ENCODE measurements at places on chromosomes 2 and 18.
A peak's percentile ranks its signal among the peaks of the same experiment; 100 is the strongest.

GRCh38 chr18:67456711-67457110 lies 59.8 kb downstream of the DSEL start:
- no peak for DNase-seq

GRCh38 chr2:3091696-3092095 lies 285.9 kb downstream of the EIPR1 start:
- no peak for DNase-seq

DNA sequence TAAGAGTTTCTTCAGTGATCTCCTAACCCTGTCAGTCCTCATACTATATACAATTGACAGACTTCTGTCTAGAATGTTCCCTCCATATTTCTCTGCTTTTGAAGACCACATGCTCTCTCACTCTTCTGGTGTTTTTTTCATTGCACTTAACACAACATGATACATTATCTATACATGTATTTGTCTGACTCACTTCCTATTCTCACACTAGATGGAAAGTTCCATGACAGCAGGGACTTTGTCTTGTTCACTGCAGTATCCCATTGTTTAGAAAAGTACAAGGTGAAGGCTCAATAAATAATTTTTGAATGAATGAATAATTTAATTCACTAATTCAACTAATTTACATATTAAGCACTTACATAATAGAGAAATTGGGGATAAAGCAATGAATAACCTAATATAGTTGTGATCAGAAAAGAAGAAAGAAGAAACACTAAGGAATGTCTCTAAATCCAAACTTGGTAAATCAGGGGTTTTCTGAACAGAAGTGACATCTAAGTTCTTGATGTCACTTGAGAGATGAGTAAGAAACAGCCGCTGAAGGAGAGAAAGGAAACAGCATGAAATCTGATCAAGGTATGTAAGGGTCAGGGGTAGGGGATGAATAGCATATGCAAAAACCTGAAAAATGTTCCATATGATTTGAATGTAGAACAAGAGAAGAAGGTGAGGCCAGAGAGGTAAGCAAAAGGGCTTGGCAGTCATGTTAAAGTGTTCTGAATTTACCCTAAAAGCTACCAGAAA lies 42.4 kb downstream of the MBD2 start:
- no peak for DNase-seq

- DNase-seq, result peak; percentile 47
These were observed 8.7 kb downstream of the OTOF start for GRCh38 chr2:26469092-26469710.

DNA sequence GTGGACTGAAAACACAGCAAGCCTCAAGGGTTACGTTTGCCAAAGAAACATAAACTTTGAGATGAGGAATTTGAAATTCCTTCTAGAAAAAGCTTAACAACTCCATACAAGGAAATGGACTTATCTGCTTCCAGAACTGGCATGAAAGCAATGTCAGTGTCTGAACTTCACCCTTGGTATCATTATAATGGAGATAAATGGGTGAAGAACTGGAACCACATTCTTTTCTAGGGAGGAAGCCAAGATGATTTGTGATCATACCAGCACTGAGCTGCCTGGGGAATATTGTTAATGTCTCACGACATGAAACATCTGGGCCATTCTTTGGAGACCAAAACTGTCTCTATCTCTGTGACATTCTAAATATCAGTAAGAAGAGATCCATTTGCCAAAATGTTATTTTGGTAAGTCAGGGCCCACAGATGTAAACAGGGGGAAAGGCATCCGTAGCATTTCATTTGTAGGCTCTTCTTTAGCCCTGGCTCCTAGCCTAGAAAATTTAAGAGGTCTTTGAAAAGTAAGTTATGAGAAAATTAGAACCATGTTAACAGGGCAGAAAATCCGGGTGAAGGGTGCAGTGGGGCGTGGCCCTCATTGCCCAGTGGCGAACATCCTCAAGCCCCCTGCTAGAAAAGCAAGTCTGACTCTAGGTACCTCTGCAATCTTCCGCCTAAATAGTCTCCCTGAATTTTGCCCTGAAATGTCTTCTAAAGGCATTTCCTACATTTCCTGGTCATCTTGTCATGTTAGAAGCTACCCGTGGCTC lies 295.3 kb upstream of the EPAS1 start:
- DNase-seq, result no peak

- no peak for DNase-seq
These were observed 57.8 kb upstream of the CCDC141 start for GRCh38 chr2:179107737-179108136.
